ENCODE measurements at places on chromosomes 5 and 9.
A peak's percentile ranks its signal among the peaks of the same experiment; 100 is the strongest.

- DNase-seq = no peak
Measured at GRCh38 chr5:73531356-73531755, 33.1 kb downstream of the BTF3 start.

- DNase-seq = no peak
Measured at GRCh38 chr5:160835818-160836528, 16.0 kb downstream of the ATP10B start.

- no peak for DNase-seq
Measured at GRCh38 chr9:93155716-93156474, 21.8 kb upstream of the NINJ1 start.

- DNase-seq = no peak
Measured at GRCh38 chr5:174305241-174305681, 259.8 kb downstream of the NSG2 start.

- peak; percentile 75 for DNase-seq
Measured at GRCh38 chr5:125412561-125413495, 666.4 kb upstream of the ZNF608 start.

- DNase-seq = no peak
Measured at GRCh38 chr9:117825609-117826347, 121.6 kb downstream of the TLR4 start.

GRCh38 chr9:36928210-36928609, 105.9 kb downstream of the PAX5 start:
- DNase-seq = no peak

GRCh38 chr9:84997472-84997871, 327.9 kb downstream of the NTRK2 start:
- DNase-seq = no peak

DNA sequence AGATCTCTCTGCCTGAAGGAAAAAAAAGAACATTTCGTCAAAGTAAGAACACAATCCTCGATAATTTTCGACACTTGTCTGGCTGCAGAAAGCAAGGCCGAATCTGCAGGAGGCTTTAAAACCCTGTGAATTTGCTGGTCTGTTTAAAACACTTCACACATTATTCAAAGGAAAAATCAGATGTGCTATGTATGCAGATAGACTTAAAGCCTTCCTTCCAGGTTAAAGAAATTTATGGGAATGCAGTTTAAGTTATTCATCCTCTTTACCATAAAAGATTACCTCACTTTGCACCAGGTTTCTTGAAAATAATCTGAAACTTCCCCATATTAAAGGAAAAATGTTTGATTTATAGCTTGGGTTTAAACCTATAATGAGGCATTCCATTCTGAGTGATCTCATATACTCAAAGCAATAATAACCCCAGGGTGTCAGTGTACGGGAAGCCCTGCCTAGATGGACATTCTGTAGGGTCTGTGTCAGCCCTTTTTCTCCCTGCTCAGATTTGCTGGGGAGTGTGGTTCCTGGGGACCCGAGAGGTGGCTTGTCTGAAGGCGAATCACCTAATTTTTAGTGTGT, 323.5 kb upstream of the SLC24A2 start:
- no peak for DNase-seq

DNA sequence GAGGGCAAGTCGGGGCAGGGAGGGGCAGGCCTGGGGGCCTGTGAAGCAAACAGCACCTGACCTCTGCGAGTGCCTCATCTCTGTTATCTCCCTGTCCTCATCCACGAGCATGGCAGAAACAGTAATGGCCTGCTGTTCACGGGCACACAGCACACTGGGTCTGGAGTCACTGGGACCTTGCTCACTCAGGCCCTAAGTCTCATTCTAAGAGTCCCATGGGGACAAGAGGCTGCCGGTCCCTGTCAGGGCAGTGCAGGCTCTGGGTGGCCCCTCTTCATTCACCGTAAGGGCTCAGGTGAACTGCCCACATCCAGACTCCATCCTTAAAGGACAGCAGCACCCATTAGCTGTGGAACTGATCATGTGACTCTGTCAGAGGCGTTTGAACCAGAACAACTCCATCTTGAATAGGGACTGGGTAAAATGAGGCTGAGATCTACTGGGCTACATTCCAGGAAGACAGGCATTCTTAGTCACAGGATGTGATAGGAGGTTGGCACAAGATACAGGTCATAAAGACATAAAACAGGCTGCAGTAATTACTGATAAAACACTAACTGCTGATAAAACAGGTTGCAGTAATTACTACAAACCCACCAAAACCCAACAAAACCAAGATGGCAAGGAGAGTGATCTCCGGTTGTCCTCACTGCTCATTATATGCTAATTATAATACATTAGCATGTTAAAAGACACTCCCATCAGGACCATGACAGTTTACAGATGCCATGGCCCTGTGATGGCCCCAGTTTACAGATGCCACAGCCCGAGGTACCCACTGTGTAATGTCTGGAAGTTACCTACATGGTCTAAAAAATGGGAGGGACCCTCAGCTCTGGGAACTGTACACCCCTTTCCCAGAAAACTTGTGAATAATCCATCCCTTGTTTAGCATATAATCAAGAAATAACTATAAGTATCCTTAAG, 28.7 kb downstream of the BICD2 start:
- no peak for DNase-seq

DNA sequence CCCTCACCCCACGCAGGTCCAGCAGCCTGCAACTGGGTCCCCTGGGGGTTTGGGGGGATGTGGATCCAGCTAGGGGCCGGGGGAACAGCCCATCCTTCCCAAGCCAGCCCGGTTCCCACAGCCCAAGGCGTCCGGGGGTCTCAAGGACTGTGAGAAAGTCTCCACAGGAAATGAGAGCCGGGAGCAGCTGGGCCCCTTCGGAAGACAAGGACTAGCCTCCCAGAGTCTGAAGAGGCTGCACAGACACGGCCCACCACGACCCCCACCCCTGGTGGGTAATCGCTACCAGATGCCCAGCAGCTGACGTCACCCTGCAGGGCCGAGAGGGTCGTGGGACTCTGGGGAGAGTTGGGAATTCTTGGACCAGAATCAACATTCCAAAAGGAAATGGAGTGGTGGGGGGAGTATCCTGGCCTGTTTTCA, 10.5 kb downstream of the SH2D3C start:
- DNase-seq = no peak

GRCh38 chr5:65721050-65721719, 724 bp downstream of the SGTB start:
- peak; percentile 49 for DNase-seq

- no peak for DNase-seq
Measured at GRCh38 chr5:11273180-11273903, 512.3 kb upstream of the DAP start.

GRCh38 chr5:179599100-179599499, 24.4 kb downstream of the HNRNPH1 start:
- DNase-seq = no peak

GRCh38 chr5:145908206-145908960, 28.0 kb upstream of the SH3RF2 start:
- DNase-seq = no peak

- DNase-seq = no peak
Measured at GRCh38 chr9:98780059-98780749, 16.2 kb downstream of the ANKS6 start.

GRCh38 chr5:14864181-14864812, 7.3 kb downstream of the ANKH start:
- DNase-seq = no peak
